ENCODE measurements at places on chromosomes 12 and 14.

- DNase-seq, result no peak
These were observed 24.3 kb upstream of the PCNX1 start for GRCh38 chr14:70882776-70883492.

GRCh38 chr12:65123435-65124063, 2.4 kb upstream of the WIF1 start:
- DNase-seq, result no peak

- DNase-seq, result no peak
These were observed 97.9 kb downstream of the RERGL start for GRCh38 chr12:17992002-17992656.

DNA sequence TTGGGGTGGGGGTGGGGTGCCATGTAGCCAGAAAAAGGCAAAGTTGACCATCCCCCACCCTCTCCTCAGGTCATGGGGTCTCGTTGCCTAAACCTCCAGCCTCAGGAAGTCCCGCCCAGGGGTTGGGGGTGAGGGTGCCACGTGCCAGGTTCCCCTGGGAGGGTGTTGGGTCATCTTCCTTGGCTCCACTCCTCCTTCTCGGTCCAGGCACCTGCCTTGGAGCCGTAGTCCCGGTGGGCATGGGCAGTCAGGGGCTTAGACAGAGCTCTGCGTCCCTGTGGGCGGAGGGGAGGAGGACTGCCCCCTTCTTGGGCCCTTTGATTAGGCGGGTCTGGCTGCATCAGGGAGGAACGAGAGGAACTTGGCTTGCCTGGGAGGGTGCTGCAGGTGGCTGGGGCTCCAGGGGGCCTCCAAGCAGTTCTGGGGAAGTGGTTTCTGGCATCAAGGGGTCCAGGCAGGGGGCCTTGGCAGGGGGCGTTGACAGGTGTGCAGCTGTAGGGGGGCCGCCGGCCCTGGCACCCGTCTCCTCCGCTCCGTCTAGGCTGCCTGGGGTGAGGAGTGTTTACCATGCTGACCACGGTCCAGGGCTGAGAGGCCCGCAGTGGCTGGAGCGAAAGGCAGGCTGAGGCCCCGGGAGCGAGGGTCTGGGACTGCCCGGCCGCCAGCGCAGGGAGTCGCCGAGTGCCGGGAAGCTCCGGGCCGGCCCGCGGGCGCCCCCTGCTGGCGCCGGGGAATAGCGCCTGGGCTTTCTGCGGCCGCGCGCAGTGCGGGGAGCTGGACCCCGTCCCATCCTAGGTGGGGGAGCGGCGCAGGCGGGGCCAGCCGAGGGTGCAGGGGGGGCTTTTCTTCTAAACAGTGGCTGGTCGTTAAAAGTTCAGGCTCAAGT, 7.9 kb downstream of the SETD1B start:
- DNase-seq, result peak; percentile 87

- no peak for DNase-seq
These were observed 178.0 kb downstream of the GRIP1 start for GRCh38 chr12:66500841-66501240.

- DNase-seq, result no peak
These were observed 18.6 kb downstream of the DUSP6 start for GRCh38 chr12:89333564-89334252.

- no peak for DNase-seq
These were observed 28.2 kb upstream of the CD27 start for GRCh38 chr12:6416596-6416995.

- DNase-seq, result no peak
These were observed 22.3 kb upstream of the CATSPERB start for GRCh38 chr14:91754185-91754584.

GRCh38 chr14:33964599-33965317, 13.9 kb upstream of the EGLN3 start:
- no peak for DNase-seq

DNA sequence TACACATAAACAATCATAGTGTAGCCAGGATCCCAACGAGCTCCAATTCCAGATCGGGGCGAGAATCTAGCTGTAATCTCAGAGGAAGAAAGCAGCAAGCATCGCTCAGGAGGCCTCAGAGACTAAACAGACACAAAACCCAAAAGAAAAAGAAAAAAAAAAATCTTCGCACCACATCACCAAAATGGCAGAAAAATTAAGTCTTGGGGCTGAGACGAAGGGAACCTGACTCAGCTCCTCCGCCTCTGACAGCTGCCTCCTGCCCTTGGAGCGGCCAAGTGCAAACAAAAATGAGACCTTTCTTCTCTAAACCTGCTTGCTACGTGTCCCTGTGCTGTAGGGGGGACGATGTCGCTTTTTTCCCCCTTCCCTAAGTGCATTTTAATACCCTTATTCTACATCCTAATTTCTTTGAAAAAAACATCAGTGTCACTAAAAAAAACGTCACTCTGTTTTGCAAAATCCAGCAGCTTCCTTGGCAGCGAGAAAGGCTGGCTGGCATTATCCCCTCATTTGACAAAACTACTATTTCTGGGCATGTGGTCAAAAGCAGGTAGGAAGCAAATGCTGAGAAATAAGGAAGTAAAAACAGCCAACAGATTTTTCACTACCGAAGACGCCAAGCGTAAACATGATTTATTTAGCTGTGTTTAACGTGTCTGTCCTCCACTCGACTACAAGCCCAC, 30.5 kb downstream of the BCL11B start:
- DNase-seq, result no peak

DNA sequence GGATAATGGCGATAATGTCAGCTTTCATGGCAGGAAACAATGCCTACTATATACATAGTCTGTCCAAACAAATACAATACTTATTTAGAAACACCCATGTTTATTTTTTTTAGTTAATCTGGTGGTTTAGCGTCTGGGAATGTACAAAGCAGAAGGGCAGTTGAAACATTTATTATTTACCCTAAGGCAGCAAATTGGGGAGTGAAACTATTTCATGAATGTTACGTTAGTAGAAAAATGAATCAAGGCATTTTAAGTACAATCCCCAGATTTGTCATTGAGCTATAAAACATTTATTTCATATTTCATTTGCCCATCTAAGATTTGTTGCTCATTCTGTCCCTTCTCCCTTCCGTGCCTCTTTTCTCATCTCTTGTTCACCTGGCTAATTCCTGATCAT, 87.1 kb upstream of the ATF1 start:
- DNase-seq, result no peak

GRCh38 chr12:32921397-32921796, 24.8 kb upstream of the PKP2 start:
- no peak for DNase-seq

GRCh38 chr12:119288576-119288975, 46.0 kb upstream of the CCDC60 start:
- DNase-seq, result no peak

- peak; percentile 73 for DNase-seq
These were observed 9.4 kb downstream of the ASPG start for GRCh38 chr14:104094709-104095425.

DNA sequence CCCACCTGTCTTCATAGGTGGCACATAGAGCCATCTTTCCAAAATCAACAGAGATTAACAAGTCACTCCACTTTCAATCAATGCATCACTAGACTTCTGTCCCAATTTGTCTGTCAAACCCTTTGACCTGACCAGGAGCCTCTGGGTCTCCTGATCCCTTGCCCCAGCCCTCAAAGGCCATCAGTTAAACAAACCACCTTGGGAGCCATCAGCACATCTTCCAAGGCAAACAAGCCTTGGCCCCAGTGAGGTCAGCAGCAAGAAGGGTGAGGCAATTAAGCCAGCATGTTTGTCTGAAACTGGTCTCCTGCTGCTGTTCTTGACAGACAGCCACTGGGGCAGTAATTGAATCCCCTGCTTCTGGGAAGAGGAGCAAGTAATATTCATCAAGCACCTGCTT, 742.8 kb upstream of the TBX3 start:
- DNase-seq, result no peak

DNA sequence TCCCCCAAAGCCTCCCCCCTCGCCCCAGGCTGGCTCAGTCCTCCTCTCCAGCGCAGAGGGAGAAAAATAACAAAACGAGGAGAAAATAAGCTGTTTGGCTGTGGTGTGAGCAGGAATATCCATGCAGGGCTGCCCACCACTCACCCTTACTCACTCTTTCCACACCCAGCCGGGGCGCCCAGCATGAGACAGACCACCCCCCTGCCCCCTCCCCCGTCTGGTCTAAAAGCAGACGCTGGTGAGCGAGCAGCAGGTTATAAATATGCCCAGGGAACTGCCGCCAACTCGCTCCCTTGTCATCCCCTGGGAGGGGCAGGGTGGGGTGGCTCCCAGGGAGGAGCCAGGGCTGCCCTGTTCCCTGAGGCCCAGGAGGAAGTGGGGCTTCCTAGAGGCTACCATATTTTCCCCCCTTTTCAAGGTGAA, 7.4 kb downstream of the WNT1 start:
- DNase-seq, result peak; percentile 79

DNA sequence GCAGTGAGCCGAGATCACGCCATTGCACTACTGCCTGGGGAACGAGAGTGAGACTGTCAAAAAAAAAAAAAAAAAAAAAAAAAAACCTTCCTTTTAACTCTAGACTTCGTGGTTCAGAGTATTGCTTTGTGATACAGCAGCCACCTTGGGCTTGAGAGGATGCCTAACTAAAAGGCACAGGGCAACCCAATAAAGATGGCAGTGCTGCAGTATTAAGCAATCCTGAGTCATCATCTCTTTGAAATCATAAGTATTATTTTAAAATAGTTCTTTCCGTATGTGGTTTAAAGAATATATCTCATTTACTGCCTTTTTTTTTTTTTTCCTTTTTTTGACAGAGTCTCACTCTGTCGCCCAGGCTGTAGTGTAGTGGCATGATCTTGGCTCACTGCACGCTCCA, 116.1 kb downstream of the PLEKHA5 start:
- no peak for DNase-seq

DNA sequence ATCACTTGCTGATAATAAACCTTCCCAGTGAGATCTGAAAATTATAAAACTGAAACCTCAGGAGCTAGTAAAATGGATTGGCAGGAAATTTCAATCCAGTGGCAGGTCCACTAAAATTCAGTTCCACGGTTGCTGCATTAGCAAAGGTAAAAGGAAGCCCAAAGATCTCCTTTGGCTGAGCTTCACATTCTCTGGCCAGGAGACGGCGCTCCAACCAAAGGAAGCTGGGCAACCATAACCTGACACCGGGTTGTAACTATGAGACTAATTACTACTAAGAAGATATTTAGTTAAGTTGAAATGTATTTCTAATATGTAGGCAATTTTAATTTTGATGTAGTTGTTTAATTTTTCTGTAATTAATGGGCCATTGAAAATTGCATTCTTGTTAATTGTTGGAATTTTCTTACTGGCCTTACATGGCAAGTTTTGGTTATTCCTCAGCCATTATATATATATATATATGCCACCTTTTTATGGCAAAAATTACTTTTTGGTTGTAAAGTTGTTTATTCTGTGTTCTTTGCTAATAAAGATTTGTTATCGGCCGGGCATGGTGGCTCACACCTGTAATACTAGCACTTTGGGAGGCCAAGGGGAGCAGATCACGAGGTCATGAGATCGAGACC, 17.0 kb downstream of the OR8S1 start:
- no peak for DNase-seq

- DNase-seq, result no peak
These were observed 52.3 kb downstream of the PLEKHA5 start for GRCh38 chr12:19181666-19182426.

DNA sequence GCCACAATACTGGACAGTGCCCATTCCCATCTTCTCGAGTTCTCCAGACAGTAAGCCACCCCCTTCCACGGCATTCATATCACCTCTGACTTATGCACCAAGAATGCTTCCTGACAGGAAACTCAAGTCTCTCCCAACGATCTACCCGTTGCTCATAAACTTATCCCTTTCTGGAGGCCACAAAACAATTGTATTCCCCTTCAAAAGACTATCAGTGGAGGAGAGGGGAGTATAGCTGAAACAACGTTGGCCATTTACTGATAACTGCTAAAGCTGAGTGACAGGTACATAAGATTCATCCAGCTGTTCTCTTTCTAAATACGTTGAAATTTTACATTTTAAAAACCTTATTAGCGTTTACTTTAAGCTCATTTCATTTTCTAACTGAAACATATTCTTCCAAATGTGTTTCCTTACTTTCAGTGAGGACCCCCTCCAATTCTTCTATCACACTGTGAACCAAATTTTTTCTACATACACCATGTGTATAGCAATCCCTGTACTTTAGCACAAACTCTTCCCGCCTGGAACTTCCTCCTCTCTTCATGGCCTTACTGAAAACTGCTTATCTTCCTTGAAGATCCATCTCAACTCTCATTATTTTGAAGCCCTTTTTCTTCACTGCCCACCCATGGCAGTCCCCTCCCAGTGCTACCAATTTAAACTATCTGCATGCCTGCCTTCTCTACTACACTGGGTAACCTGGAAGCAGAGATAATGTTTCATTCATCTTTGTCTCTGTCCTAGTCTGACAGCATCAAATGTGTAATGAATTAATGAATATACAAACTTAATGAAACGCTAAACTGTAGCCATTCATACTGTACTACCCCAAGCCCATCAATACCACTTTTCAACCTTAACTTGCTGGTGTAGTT, 28.8 kb downstream of the ATXN2 start:
- DNase-seq, result no peak

GRCh38 chr12:104930388-104931326, 27.4 kb downstream of the SLC41A2 start:
- no peak for DNase-seq

DNA sequence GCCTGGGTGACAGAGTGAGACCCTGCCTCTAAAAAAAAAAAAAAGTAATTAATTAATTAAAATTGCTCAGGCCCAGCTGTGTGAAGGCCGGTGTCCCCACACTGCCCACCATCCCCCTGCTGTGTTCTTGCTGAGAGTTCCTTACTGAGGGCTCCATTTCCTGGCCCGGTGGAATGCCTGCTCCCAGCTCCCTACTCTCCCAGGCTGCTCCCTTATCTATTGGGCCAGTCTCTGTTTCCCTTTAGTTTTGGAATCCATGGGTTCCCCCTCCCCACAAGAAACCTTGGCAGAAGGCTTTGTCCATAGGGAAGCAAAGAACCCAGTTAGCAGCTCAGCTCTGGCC, 19.0 kb downstream of the MLXIP start:
- no peak for DNase-seq

DNA sequence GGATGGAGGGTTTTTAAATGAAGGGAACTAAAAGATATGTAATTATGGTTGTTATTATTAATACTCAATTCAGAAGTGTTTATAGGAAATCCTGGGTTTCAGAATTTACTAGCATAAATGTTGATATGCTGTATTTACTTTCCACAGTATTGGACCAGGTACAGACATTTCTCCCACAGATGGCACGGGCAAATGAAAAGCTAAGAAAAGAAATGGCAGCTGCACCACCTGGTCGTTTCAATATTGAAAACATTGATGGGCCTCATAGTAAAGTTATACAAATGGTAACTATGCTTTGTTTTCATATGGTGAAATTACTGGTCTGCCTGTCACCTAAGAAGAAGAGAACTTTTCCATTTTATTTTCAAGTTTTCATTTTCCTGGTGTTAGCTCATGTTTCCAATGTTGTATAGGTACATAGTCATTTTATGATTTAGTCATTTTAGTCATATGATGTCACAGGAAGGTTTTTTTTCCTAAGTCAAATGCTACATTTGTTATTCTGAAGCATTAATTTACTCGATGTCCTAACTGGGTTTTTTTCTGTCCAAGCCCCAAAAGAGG, 5.5 kb downstream of the NOPCHAP1 start:
- DNase-seq, result no peak

GRCh38 chr12:48446161-48446776, 26.1 kb upstream of the ANP32D start:
- no peak for DNase-seq

Data from left ventricle myocardium superior (tissue), 1 donor.